ENCODE measurements at places on chromosomes 7 and 10.

- no peak for DNase-seq
These were observed 67.0 kb upstream of the VIPR2 start for GRCh38 chr7:159211540-159212182.

GRCh38 chr10:95214793-95215192 lies 20.8 kb downstream of the ACSM6 start:
- no peak for DNase-seq

DNA sequence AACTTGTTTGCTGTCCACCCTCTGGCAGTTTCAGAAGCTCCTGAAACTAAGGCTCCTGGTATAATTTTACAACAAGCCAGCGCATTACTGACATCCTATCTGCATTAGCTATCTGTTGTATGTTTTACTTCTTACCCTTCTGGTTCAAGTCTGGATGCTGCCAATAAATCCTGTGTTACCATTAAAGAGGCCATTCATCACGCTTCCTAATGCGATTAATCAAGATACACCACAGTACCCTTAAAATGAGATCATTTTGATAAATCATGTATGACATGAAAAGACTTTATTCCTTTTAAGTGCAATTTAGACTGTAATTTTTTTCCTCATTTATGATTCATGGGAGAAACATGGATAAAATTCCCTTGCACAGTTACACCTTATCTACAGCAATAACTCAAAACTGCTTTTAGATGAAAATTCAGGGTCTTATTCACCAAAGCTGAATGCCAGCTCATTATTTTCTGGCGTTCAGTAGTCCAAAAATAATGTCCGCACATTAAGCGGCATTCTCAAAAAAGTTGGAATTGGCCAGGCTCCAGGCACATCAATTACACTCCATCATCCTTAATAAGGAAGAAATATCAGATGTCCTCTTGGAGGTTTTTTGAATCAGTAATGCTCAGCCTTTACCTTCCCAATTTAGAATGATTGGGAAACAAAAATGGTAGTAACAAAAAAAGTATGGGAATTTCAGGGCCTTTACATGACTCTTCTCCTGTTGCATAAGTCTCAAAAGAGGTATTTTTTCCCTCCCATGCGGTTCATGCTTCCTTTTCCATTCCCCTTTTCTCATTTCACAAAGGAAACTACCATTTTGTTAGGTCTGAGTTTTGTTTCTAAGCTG lies 878.5 kb downstream of the LRMDA start:
- no peak for DNase-seq

GRCh38 chr7:12127455-12127854 lies 83.6 kb upstream of the TMEM106B start:
- no peak for DNase-seq

- no peak for DNase-seq
These were observed 172.6 kb upstream of the PRPS1L1 start for GRCh38 chr7:18200266-18200665.

DNA sequence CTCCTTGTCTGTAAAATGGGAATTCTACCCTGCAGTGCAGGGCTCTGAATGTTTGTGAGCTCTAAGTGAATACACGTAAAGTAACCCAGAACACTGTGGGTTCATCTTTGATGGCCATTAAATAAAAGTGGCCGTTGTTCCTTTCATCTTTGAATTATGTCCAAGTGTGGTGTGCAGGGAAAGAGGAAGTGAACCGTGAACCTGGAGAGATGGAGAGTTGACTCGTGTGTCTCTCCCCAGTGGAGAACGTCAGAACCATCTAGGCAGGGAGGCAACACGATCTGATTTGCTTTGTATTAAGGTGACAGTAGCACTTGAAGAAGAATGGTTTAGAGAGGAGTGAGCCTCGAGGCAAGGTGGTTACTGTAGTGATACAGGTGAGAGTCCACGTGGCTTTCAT lies 93.5 kb upstream of the GJD4 start:
- DNase-seq: no peak

DNA sequence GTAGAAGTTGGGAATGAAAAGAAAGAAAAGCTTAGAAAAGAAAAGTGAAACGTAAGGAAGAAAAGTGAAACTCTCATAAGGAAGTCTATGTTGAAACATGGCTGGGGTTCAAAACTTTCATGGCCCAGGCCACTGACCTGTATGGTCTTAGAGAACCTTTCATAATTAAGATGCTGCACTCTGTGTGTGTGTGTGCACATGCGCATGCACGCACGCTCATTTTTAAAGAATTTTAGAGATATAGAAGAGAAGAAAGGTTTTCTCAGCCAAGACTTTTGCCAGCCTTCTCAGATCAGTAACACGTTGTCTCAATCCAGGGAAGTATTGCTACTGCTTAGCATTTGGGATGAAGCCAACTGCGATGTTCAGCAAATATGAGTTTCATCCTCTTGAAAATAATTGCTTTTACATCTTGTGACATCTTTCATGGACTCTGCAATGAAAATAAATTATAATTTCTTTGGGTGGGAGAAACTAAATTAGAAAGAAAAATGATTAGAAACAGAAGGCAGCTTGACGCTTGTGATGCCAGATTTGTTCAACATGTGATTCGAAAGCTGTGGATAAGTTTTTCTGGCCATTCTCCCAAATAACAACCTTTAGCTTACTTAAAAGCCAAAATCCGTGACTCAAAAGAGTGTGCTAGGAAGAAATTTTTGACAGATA lies 16.2 kb upstream of the SLC26A4 start:
- no peak for DNase-seq

DNA sequence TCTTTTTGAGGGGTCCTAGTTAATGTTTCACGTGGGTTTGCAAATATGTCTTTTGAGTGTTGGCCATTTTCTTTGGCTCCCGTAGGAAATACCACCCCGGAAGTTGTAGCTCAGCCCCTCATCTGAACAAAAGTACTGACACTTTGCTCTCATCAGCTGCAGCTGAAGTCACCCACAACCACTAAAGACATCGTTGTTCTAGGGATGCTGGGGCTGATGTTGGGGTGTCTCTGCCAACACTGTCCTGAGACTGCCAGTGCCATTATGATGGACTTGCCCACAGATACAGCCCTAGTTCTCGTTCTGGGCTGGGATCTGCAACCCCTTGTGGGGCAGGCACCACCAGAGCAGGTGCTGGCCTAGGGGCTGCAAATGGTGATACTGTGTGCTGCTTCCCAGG lies 82.6 kb upstream of the ARHGAP21 start:
- no peak for DNase-seq

DNA sequence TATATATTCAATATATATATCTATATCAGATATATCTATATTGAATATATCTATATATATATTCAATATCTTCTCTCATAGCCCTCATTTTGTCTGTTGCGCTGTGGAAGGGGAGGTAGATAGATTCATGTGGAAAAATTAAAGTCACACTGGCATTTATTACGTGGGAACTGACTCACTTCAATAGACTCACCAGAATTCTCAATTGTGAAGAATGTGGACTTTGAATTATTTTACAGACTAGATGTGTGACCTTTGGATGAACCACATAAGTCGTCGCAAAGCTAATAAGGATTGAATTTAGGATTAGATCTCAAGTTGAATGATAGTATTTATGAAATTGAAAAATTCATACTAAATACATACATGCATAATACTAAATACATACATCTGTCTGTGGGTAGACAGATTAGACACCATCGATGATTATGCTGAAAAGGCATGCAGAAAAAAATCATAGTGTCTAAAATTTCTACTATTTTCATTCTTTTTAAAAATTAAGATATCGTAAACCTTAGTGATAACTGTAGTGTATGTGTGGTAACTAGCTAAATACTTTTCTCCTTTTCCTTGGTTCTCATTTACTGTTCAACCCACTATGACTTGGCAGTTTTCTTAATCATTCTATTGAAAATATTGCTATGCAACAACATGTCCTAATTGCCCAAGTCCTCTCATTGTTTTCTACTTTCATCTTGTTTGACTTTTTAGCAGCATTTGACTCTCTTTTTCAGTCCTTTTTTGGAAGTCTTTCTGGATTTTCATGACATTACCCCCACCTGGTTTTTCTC lies 61.8 kb upstream of the A1CF start:
- no peak for DNase-seq

- DNase-seq: no peak
These were observed 952 bp downstream of the DIP2C start for GRCh38 chr10:688312-689120.

- DNase-seq: no peak
These were observed 1.0 kb downstream of the CACNA2D1 start for GRCh38 chr7:82442492-82443035.

- DNase-seq: no peak
These were observed 83.6 kb upstream of the ABI1 start for GRCh38 chr10:26944261-26944882.

DNA sequence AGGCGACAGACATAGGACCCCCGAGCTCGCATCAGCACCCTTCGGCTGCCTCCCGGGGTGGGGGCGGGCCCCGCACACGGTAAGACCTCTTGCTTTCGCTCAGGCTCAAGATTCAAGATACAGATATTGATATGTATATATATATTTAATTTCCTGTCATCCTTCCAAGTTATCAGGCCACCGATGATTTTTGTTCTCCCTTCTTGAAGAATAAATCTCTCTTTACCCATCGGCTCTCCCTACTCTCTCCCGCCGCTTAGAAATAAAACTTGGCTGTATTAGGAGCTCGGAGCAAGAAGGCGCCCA lies 603 bp downstream of the ADRA2A start:
- DNase-seq: no peak

Measured in stimulated activated CD8-positive, alpha-beta memory T cell treated with anti-CD3 and anti-CD28 coated beads, Interleukin-15, amount 100 ng/mL, for 48 hours (primary cell).